ENCODE measurements at places on chromosomes 5 and 9.

- DNase-seq = no peak
Observed at GRCh38 chr5:138603249-138603920, 28.2 kb upstream of the HSPA9 start.

GRCh38 chr5:15682566-15682965 is 182.6 kb downstream of the FBXL7 start:
- DNase-seq = no peak

- DNase-seq = no peak
Observed at GRCh38 chr5:43294226-43294625, 19.0 kb downstream of the HMGCS1 start.

DNA sequence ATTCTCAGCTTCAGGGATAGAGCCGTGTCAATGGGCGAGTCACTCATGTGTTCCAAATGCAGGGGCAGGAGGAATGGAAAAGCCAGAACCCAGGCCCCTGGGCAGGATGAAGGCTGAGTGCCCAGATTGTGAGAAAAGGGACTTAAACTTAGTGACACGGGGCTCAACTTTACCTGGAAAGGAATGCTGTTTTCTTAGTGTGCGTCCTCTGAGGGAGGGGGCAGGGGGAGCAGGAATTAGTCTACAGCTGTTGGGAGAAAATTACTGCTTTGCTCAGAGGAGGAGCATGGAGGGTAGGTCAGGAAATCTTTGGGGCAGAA is 14.6 kb downstream of the HK3 start:
- no peak for DNase-seq
